Left kidney (tissue), 8 donors: ENCODE measurements at places on chromosomes 4 and X. TPM values are rescaled to one million over a fixed set of nuclear protein-coding genes. Genes with fewer than 3 reads are reported as not detected.

GRCh38 chr4:1172971-1173757 is 781 bp upstream of the SPON2 start:
- DNase-seq: no peak

DNA sequence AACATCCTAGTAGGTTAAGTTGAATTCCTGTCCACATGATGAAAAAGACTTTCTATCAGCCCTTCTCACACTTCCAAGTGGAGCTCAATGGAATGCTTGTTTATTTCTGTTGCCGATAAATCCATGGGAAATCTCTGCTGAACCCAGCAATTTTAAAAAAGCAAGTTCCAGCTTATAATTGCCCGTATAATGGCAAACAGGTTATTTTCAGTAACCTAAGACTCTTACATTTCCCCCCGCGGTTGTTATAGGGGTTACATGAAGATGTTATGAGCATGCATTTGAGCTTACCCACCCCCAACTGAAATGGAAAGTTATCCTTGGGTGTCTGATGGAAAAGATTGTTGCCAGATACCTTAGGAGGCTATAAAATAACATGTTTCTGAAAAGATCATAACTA is 136.2 kb downstream of the PALLD start:
- DNase-seq: no peak

- no peak for DNase-seq
These were observed 69.6 kb downstream of the FGFBP1 start for GRCh38 chr4:15868826-15869413.

GRCh38 chr4:124032035-124032434 is 635.4 kb downstream of the SPRY1 start:
- no peak for DNase-seq

DNA sequence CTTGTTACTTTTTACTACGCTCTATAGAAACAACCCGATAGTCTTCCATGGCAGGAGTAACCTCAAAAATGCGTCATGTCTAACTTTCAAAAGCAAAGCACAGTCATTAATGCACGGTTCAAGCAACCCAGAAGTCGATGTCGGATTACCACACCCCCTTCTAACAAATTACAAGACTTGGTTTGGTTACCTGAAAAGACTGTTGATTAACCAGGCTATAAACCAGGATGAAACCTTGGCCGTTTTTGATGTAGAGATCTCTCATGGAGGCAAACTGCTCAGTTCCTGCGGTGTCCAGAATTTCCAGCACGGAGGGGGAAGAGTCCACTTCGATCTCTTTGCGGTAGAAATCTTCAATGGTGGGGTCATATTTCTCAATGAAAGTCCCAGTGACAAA is 2.4 kb downstream of the RAP2C start:
- no peak for DNase-seq

- DNase-seq: no peak
These were observed 22.6 kb downstream of the WDR1 start for GRCh38 chr4:10093801-10094552.

GRCh38 chr4:166886718-166887117 is 347.6 kb downstream of the SPOCK3 start:
- no peak for DNase-seq

DNA sequence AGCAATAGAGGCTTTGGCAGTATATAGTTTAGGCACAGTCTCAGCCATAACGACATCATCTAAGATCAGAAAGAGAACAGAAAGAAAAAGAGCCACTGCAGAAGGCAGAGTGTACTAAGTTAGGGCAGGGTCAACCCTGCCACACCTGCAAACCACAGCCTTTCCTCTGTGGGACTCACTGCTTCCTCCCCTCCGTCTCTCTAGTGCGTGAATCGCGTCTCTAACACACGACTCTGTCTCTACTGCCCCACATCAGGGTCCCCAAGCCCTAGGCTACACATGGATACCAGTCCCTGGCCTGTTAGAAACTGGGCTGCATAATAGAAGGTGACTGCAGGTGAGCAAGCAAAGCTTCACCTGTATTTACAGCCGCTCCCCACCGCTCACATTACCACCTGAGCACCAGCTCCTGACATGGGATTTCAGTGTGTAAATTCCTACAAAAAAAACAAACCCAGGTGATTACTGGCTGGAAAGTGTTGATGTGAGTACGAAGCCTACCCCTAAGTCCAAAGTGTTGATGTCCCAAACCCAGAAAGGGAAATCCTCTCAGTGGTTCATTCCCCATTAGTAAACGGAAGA is 128.9 kb downstream of the PRKX start:
- no peak for DNase-seq

DNA sequence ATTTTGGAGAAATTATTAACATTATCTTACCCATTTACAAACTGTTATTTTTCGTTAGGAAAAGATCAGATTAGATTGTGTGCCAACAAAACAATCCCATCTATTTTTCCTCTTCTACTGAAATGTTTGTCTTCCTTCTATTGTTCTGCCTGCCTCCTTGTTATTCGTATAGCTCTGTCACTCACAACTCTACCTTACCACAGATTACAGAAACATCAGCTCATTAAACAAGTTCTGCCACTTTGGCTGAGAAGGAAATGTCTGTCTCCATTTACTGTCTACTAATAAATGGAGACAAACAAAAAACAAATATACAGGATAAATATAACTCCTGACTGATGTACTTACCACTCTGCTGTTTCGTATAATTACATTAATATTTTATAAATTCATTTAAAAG is 211.4 kb downstream of the ENOX2 start:
- DNase-seq: no peak

GRCh38 chr4:67892905-67893304 is 9.1 kb upstream of the TMPRSS11D start:
- DNase-seq: no peak

PNMA5 gene
- polyA plus RNA-seq: 0.33 TPM

TAF7L gene
- 0.67 TPM for polyA plus RNA-seq

MAGEB17 gene
- 0.22 TPM for polyA plus RNA-seq
